Stimulated activated CD8-positive, alpha-beta memory T cell treated with anti-CD3 and anti-CD28 coated beads, Interleukin-4, amount 100 ng/mL, for 24 hours (primary cell): ENCODE measurements at places on chromosomes 1 and 21.

- no peak for DNase-seq
These were observed 20.5 kb upstream of the NTMT2 start for GRCh38 chr1:170125269-170125668.

GRCh38 chr1:186142916-186143315 is 232.1 kb downstream of the TPR start:
- no peak for DNase-seq

- DNase-seq = no peak
These were observed 52.7 kb downstream of the LDLRAD2 start for GRCh38 chr1:21864730-21865129.

GRCh38 chr1:235644693-235645305 is 4.8 kb downstream of the GNG4 start:
- DNase-seq = no peak

DNA sequence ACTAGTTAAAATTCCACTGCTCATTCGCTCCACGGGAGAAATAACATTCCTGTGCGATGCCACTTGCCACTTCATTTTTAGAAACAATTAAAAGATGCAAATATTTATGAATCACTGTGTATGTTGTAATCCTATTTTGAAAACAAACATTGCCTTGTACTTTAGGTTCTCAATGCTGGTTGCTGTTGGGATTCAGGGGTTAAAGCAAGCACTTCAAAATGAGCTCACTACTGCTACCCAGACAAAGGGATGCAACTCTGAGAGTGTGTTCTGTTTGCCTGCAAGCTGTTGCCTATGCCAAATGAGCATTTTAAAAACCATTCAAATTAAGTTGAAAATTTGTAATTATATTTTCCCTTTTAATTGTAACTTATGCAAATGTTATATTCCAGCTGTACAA is 87.5 kb downstream of the RWDD3 start:
- no peak for DNase-seq

DNA sequence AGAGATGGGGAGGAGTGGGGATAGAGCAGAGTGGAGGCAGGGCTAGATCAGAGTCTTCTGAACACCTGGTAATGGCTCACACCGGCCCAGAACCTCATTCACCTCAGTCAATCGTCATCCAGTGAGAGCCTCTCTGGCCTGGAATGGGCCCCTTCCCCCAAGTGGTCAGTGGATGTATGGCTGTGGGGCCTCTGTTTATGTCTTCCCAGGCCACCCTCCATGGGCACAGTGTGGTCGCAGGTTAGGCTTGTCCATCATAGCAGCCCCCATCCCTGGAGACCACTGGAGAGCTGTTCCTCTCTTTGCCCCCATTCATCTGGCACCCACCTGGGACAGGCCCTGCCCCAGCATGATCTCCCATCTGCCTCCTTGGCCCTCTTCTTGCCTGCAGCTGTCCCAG is 29.6 kb upstream of the TENT5C start:
- DNase-seq = no peak

DNA sequence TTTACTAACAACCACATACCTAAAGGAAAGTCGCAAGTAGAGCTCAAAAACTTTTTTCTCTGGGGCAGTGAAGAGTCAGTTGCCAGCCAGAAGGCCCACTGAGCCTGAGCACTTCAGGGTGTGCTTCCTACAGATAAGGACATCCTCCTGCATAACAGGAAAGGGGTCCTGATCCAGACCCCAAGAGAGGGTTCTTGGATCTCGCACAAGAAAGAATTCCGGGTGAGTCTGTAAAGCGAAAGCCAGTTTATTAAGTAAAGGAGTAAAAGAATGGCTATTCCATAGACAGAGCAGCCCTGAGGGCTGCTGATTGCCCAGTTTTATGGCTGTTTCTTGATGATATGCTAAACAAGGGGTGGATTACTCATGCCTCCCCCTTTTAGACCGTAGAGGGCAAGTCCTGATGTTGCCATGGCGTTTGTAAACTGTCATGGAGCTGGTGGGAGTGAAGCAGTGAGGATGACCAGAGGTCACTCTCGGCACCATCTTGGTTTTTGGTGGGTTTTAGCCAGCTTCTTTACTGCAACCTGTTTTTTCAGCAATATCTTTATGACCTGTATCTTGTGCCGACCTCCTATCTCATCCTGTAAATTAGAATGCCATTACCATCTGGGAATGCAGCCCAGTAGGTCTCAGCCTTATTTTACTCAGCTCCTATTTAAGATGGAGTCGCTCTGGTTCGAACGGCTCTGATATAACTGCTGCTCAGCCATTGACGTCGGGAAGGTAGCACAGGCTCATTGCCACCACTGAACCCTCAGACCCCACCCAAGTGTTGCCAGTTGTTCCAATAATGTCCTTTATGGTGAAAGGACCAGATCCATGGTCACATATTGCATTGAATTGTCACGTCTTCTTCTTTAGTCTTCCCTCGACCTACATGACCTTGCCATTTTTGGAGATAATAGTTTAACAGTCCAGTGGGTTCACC is 96.6 kb upstream of the ERRFI1 start:
- no peak for DNase-seq

GRCh38 chr21:18163956-18164355 is 80.7 kb upstream of the CHODL start:
- no peak for DNase-seq
